ENCODE measurements at places on chromosomes 4 and X.

- no peak for DNase-seq
These were observed 42.1 kb downstream of the VAMP7 start for GRCh38 chrX:155923200-155923599.

GRCh38 chr4:47010912-47011446, 17.6 kb upstream of the GABRA4 start:
- peak; percentile 5 for DNase-seq

GRCh38 chr4:167150587-167150986, 83.7 kb downstream of the SPOCK3 start:
- DNase-seq: no peak

DNA sequence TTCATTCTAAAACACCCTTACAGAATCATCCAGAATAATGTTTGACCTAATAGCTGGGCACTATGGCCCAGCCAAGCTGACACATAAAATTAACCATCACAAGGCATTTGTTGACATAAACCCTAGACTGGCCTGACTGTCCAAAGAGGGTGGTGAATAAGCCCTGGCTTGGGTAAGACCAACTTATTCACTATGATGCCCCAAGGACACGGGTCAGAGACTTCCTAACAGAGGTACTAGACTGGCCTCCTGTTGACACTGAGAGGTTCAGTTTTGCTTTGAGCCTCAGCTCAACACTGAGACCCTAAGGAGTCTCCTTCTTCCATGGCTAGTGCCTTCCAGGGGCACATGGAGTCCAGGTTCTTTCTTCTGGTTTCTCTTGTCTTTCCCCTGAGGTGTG, 21.3 kb downstream of the FGF2 start:
- DNase-seq: no peak

DNA sequence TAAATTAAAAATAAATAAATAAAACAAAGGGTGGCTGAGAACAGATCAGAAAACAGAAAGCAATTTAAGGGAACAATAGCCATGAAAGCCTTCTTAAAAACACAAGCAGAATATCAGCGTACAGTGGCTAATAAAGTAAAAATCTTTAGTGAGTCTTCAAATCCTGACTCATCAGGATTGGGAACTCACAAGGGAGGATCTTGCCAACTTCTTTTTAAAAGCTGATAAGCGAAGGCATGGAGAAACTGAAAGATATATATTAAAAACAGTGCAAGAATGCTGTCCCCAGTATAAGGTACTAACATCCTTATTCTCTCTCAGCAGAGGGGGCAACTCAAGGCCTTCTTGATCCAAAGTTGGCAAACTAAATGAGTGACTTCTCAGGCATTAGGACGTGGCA, 180.1 kb downstream of the DHX15 start:
- DNase-seq: no peak

GRCh38 chrX:4670606-4671005, 957.2 kb upstream of the PRKX start:
- DNase-seq: no peak

GRCh38 chrX:12052109-12052508, 86.2 kb upstream of the FRMPD4 start:
- DNase-seq: no peak

GRCh38 chr4:143773998-143774895, 73.8 kb upstream of the FREM3 start:
- DNase-seq: peak; percentile 78

- peak; percentile 94 for DNase-seq
These were observed 1.4 kb downstream of the ANKRD17 start for GRCh38 chr4:73257234-73257633.

DNA sequence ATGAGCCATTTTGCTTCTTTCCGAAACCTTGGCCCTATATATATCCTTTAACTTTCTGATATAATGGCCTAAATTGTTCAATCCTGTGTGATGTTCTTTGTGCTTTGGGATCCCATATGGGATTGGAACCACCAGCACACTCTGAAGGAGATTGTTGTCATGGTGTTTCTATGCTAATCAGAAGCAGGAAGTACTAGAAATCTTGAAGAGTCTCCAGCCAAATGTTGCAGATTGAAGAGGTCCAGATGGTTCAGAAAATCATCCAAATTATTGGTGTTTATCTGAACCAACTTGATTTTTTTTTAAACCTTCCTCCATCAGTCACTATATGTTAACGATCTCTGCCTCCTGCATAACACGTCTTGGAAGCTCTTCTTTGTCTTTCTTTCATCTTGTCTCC, 72.8 kb downstream of the KIT start:
- DNase-seq: no peak

DNA sequence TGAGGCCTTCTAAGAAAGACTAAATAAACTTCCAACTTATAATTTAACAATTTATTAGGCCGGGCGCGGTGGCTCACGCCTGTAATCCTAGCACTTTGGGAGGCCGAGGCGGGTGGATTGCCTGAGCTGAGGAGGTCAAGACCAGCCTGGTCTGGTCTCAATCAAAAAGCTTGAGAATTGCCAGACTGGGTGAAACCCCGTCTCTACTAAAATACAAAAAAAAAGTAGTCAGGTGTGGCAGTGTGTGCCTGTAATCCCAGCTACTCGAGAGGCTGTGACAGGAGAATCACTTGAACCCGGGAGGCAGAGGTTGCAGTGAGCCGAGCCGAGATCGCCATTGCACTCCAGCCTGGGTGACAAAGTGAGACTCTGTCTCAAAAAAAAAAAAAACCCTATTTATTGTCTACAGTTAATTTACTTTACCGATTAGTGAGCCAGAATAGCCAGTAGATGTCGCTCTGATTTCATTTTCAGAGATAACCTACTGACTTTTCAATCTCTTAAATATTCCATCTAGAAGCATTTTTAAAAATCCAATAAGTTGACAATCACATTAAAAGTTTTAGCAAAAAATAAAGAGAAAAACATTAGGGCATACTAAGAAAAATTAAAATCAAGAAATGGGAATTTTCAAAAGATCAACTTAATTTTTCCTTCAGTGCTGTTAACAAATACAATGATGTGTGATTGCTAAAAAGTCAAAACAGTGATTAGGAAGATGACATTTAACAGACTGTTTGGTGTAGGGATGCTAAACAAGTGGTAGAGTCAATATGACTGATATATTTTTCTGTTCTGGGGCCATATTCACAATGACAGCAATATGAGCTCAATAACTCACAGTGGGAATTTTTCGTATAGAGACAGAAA, 4.3 kb upstream of the SHROOM3 start:
- DNase-seq: peak; percentile 80

DNA sequence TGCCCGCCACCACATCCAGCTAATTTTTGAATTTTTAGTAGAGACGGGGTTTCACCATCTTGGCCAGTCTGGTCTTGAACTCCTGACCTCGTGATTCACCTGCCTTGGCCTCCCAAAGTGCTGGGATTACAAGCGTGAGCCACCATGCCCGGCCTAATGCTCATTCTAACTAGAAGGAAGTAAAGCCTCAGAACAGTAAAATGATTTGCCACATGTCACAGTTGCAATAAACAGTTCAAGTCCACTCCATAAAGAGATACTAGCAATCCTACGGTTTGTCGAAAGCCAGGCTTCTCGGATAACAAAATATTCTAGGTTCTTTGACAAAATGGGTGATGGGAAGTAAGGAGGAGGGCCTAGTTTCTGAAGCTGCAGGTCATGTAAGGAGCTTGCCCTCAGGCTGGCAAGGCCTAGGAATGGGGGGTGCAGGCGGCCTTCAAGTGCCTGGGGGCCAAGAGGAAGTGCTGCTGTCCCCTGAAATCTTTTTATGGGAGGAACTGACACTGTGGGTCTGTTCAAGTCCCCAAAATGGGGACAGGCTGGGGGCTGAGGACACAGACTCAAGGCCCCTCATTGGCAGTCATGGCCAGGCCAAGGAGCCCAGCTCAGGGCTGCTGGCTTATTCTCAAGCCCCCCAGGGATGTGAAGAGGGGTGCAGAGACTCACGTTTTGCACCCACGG, 31.8 kb upstream of the ACSL1 start:
- DNase-seq: no peak

GRCh38 chrX:14670819-14671218, 141.5 kb downstream of the GLRA2 start:
- no peak for DNase-seq

DNA sequence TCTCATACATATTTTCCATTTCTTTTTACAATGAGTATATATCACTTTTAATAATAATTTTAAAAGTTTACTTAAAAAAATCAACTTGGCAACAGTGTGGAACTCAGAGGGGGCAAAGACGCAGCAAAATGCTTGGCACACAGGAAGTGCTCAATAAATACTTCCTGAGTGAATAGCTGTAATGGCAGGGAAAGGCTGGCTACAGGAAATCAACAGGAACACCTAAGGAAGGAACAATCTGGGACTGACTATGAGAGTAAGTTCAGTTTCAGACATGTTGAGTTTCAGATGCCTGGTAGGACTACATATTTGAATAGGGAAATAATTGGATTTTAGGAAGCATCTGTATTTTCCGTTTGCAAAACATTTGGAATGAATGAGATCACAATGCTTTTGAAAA, 137.6 kb downstream of the SCLT1 start:
- no peak for DNase-seq

- no peak for DNase-seq
These were observed 15.0 kb upstream of the OTUD4 start for GRCh38 chr4:145195167-145195952.

DNA sequence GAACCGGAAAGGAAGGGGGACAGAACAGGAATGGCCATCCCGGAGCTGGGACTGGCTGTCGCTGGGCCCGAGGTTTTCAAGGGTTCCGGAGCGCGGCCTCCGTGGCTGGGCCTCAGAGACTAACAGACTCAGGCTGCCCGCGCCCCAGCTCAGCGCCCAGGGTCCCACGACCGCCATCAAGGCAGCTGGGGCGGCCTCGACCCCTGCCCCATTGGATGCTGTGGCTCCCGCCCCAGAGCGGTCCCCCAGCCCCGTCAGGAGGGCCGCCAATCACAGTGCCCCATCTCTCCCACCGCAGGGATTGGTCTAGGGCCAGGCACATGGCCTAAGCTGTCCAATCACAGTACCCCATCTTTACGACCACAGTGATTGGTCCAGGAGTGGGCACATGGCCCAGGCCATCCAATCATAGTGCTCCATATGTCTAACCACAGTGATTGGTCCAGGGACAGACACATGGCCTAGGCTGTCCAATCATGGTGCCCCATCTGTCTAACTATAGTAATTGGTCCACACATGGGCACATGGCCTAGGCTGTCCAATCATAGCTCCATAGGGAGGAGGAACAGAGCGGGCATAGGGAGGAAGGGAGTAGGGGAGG, 105.3 kb upstream of the NKX1-1 start:
- no peak for DNase-seq

GRCh38 chr4:79613269-79613935, 205.4 kb upstream of the GK2 start:
- DNase-seq: no peak

DNA sequence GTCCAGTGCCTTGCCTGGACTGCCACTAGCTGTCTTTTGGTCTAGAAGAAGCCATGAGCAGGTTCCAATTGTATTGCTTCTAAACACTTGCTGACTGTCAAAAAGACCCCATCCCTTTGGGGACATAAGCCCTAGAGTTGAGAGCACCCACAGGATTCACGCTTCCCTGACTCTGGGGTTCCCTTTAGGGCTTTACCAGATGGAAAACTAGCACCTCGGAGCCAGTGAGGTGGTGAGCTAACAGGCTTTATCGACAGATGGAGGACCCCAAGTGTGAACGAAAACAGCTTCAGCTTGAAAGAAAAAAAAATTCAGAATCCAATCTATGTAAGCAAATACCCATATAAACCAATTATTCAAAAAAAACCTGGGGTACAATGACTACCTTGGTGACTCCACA, 90.8 kb downstream of the NAA11 start:
- no peak for DNase-seq

GRCh38 chr4:142091691-142092182, 455.4 kb downstream of the IL15 start:
- DNase-seq: peak; percentile 22

GRCh38 chrX:150028692-150029091, 90.4 kb upstream of the EOLA2 start:
- DNase-seq: no peak

DNA sequence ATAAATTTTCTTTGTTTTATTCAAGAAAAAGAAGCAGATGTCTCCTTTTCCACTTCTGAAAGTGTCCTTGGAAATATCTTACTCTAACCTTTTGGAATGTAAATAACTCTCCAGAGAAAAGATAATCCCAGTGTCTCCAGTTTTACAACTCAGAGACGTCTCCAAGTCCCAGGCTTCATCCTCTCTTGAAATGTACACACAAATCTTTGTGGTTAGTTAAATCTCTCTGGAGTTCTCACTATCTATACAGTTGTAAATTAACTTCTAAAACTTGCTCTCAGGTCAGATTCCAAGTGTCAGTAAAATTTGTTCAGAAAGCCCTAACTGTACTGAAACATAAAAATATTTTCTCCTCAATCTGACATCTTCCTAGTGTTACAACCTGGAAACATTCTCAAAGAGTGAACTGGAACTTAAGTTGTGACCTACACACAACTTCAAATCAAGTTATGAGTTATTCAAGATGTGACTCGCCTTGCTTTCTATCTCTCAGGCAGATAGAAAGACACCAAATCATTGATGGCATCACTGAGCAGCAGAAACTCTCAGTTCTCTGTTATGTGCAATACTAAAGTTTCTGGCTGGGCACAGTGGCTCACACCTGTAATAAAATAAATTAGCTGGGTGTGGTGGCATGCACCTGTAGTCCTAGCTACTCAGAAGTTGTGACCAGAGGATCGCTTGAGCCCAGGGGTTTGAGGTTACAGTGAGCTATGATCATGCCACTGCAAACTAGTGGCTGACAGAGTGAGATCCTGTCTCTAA, 284.2 kb downstream of the RCHY1 start:
- DNase-seq: no peak

GRCh38 chr4:78592088-78592783, 40.7 kb downstream of the ANXA3 start:
- no peak for DNase-seq

- DNase-seq: no peak
These were observed 183.2 kb upstream of the CASK start for GRCh38 chrX:42106556-42106955.

- DNase-seq: peak; percentile 3
These were observed 66.8 kb downstream of the POLA1 start for GRCh38 chrX:24760363-24761000.

- no peak for DNase-seq
These were observed 50.9 kb upstream of the ATXN3L start for GRCh38 chrX:13370713-13371112.

DNA sequence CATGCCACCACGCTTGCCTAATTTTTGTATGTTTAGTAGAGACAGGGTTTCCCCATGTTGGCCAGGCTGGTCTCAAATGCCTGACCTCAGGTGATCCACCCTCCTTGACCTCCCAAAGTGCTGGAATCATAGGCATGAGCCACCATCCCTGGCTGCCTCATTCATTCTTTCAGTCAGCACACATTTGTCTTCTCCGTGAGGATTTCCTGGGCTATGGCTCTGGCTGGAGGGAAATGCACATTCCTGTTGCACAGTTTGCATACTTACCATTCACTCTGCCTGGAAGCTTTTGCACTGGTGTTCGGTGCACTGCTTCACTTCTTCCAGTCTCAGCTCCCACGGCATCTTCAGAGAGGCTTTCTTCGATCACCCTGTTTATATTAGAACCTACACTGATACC, 267.8 kb downstream of the STIM2 start:
- DNase-seq: no peak

DNA sequence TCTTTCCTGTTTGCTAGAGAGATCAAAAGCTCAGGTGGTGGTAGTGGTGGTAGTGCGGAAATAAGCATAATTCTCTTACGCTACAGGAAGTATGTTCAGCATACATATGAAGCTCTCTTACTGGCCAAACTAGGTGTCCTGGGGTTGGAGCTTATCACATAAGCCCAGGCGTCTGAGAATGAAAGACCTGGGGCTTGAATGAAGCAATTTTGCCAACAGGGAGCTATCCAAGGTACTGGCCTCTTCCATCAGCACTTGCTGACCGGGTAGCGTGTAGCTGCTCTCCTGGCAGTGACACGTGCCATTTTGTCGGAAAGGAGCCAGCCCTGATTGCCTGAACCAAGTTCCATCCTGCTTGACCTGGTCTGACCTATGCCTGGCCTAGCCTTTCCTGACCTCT, 65.9 kb upstream of the HPF1 start:
- peak; percentile 71 for DNase-seq

Measured in adipocyte (in vitro differentiated cells).